ENCODE measurements at places on chromosomes 3 and 15.

DNA sequence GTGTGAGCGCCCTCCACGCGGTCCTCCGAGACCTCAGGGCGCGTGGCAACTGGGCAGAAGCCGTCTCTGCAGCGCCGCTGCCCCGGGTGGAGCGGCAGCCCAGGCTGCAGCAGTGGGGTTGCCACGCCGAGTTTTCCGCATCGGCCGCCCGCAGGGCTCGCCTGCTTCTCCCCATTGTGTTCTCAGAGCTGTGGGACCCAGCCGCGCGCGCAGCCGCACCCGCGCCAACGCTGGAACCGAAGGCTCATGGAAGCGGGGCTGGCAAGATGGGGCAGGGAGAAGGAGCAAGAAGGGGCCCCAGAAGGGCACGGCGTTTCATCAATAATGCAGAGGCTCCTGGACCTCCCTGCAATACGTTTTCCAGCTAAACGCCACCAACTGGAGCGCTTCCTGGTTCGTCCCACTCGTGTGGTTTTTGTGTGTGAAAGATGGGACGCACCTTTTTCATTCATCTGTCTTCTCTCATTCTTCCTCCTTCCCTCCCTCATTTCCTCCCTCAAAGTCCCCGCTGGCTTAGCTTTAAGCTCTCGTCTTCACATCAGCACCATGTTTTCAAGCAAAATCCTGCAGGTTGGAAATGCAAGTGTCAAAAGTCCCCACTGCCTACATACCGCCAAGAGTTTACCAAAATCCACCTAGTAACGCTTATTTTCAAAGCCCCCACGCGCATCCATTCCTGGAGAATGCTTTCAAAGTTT lies 1.2 kb downstream of the ROBO1 start:
- no peak for DNase-seq

DNA sequence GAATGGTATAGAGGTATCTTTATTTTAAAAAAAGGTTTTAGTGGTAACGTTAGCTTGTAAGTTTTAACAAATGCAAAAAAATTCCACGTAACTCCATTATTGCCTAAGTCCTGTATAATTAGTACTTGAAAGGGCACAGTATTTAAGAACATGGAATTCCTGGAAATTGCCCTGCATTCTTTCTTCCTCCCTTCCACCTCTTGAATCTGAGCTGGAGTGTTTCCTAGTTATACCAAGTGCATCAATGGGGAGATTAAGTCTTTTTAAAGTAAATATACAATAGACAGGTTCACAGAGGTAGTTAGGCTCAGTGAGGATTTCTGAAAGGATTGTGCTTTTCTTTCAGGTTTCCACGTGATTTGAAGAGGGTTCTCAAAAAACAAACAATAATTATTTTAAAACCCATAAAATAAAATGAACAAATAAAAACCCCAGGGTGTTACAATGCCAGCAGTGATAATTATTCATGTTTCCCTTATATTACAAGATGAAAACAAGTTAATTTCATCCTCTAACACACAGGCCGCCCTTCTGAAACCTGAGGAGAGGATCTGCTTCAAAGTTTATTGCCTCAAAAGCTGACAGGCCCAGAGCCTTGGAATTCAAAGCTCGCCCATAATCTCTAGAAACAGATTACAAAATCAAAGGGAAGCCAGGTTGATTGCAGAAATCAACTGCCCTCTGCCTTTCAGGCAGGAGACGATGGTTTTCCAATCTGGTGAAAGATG lies 128.8 kb upstream of the LMOD3 start:
- no peak for DNase-seq

DNA sequence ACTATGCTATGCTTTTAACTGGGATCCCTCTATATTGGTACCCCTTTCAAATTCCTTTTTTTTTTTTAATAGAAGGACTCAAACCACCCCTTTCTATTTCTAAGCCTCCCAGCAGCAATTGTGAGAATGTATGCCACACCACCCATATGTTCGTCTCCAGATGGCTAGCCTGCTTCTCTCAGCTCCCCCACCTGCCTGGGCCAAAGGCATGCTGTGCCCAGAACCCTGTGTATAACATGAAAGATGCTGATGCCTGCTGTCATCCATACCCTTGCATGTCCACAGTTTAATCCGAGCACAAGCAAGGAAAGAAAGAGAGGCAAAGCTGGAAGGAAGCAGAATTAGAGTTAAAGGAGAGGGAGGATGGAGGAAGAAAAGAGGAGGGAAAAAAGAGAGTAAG lies 159.5 kb upstream of the CNTN6 start:
- no peak for DNase-seq

- DNase-seq, result no peak
Observed at GRCh38 chr15:98952381-98952803, 55.2 kb downstream of the PGPEP1L start.

DNA sequence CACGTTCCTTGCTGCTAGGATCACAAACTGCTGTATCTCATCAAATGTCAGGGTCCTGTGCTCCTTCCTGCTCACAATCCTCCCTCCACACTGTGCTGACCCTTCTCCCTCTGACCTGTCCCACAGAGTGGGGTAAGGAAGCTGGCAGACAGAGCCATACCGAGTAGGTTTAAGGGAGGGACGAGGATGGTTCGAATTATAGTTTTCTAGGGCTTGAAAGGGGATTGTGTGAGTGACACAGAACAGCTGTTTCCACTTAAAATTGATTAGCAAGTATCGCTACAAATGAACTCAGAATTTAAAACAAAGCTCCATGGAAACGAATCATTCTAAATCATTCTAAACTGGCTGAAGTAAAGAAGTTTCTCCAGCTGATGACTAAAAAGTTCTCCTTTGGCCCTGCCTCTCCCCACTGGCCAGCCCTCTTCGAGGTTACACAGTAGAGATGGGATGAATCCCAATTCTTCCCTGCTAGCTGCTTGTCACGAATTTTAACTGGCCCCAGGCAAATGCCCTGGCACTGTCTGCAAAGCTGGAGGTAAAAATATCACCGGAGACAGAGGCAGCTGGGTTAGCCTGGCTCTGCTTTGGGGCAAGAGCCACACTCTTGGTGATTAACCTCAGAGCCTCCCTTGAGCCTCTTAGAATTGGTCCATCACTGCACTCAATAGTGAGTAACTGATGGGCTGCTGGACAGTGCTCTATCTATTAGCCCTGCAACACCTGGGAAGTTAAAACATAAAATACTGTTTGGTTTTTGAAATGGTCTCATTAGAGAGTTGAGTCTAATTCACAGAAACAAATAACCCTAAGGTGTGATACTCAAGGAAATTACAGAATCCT lies 194.9 kb downstream of the CHST2 start:
- DNase-seq, result no peak

GRCh38 chr3:124322966-124323365 lies 331.0 kb upstream of the ROPN1 start:
- DNase-seq, result no peak

- DNase-seq, result no peak
Observed at GRCh38 chr3:20637729-20638128, 451.7 kb upstream of the SGO1 start.

GRCh38 chr3:66107855-66108254 lies 69.1 kb upstream of the MAGI1 start:
- DNase-seq, result no peak
